ENCODE measurements at places on chromosomes 2 and 18.

GRCh38 chr2:44894058-44894457 lies 47.4 kb upstream of the SIX3 start:
- DNase-seq: no peak

DNA sequence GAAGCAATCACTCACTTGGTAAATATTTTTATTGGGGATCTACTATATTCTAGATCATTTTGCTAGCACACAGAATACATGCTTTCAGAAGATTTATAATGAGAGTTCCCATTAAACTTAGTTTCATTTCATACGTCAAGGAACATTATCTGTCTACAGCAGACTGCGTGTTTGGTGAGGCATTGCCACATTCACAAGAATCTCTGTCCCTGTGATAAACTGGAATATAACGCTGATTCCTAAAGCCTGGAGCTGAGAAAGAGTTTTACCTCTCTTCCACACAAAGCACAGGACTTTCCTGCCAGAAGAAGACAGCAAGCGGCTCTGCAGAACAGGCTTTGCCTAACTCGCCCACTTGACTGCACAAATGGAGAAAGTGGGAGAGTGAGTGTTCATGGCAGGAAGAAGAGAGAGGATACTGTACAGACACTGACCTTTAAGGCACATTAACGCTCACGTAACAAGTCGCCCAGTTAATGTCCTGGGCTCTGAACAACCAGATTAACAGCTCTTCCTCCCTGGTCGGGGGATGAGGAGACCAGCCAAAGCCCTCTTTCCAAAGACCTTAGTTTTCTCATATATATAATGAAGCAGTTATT lies 356.2 kb downstream of the GPD2 start:
- no peak for DNase-seq

- DNase-seq: peak; percentile 77
Observed at GRCh38 chr2:160332318-160332717, 132.2 kb upstream of the ITGB6 start.

GRCh38 chr2:11675423-11676112 lies 5.6 kb upstream of the NTSR2 start:
- no peak for DNase-seq

DNA sequence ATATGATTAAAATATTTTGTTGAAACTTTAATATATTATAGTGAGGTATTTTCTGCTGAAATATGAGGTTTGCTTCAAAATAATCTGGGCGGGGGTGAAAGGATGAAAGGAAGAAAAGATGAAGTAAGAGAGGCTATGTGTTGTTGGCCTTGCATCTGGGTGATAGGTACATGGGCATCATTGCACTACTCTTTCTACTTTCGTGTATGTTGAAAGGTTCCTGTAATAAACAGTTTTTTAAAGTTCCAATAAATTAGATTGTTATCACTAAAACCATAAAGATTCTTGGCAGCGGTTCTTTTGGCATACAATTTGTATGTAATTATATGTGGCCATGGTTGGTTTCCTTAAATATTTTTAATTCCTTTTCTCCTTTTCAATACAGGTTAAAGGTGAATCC lies 23.6 kb upstream of the MSH2 start:
- no peak for DNase-seq

DNA sequence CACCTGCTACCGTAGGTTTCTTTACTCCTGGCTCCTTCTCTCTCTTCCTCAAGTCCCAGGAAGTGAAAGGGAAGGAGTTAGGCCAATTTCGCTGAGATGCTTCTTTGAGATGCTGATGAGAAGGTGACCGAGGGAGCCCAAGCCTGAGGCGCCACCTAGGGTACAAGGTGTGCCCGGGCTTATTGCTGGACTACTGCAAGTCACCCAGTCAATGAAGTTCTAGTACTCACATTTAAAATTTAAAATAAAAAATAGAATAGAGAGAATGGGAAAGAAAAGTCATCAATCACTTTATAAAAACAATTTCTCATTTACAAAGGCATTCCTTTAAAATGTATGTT lies 45.3 kb downstream of the ACAA2 start:
- peak; percentile 36 for DNase-seq

- no peak for DNase-seq
Observed at GRCh38 chr2:30807249-30807648, at the start of gene CAPN13. Gene CAPN13 (minus strand): TSS chr2:30807446. CDS start chr2:30787325, 20,121 bp downstream.

DNA sequence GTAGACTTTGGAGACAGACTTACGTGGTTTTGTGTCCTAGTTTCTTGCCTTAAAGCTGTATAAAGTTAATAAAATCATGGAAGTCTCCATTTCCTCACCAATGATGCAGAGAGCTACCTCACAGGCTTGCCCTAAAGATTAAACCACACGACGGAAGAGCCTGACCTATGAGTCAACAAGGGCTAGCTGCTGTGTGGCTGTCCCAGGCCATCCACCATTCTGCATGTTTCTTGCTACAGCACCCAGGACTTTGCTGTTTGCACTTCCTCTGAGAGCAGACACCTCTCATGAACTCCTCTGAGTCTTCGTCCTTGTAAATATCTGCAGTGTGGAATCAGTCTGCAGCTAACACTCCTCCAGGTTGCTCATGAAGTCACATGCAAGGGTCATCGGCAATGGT lies 160.0 kb upstream of the TRIB2 start:
- DNase-seq: no peak

All from hematopoietic multipotent progenitor cell treated with erythropoietin and hydrocortisone succinate and interleukin-3 and kit ligand, for 6 days (in vitro differentiated cells).